ENCODE measurements at places on chromosomes 12 and 14.

- no peak for DNase-seq
Measured at GRCh38 chr14:100649173-100649519, 61.9 kb upstream of the BEGAIN start.

DNA sequence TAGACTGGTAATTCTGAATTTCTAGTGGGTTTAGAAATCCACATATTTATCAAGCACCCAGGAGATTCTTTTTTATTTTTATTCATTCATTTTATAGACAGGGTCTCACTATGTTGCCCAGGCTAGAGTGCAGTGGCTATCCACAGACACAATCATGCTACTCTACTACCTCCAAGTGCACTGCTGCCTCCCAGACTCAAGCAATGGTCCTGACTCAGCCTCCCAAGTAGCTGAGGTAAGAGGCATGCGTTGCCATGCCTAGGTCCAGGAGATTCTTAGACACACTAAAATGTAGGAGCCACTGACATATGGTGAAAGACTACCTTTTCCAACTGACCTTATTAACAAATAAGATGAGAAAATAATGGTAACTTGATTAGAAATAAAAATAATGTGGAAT is 38.9 kb downstream of the KIF21A start:
- DNase-seq = no peak

GRCh38 chr12:71746974-71747611 is 7.6 kb upstream of the RAB21 start:
- DNase-seq = peak; percentile 44

DNA sequence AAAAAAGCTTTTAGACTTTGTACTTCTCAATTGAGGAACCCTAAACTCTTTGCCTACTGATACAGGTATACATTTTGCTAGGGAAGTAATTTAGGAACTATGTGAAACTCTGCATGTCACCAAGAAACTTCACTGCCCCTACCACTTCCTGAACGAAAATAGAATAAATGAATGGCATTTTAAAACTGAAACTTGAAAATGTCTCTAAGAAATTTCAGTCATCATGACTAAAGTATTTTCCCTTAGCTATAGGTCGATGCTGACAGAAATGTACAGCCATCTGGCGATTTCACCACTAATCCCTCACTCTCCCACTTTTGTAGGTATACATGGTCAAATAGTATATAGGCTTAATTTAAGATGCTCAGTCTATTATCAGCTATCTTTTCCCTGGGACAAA is 194.9 kb upstream of the SYT10 start:
- no peak for DNase-seq

GRCh38 chr12:93292731-93293566 is 84.8 kb upstream of the NUDT4 start:
- DNase-seq = no peak

GRCh38 chr12:49098035-49098451 is 3.4 kb upstream of the DHH start:
- no peak for DNase-seq

- DNase-seq = no peak
Measured at GRCh38 chr12:48334808-48335207, 15.9 kb downstream of the ZNF641 start.

DNA sequence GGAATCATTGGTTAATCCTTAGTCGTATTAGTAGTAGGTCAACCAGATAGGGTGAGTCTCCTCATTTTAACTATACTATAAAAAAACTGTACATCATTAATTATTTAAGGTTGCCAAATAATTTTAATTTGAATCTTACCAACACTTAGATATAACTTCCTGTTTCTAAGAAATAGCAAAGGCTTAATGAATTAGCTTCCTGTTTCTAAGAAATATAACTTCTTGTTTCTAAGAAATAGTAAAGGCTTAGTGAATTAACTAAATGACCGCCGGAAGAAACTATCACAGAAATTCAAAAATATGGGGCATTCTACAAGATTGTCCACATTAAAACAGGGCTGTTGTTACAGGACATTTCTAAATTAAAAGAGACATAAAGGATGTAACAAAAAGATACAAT is 392.9 kb upstream of the FOXG1 start:
- no peak for DNase-seq

DNA sequence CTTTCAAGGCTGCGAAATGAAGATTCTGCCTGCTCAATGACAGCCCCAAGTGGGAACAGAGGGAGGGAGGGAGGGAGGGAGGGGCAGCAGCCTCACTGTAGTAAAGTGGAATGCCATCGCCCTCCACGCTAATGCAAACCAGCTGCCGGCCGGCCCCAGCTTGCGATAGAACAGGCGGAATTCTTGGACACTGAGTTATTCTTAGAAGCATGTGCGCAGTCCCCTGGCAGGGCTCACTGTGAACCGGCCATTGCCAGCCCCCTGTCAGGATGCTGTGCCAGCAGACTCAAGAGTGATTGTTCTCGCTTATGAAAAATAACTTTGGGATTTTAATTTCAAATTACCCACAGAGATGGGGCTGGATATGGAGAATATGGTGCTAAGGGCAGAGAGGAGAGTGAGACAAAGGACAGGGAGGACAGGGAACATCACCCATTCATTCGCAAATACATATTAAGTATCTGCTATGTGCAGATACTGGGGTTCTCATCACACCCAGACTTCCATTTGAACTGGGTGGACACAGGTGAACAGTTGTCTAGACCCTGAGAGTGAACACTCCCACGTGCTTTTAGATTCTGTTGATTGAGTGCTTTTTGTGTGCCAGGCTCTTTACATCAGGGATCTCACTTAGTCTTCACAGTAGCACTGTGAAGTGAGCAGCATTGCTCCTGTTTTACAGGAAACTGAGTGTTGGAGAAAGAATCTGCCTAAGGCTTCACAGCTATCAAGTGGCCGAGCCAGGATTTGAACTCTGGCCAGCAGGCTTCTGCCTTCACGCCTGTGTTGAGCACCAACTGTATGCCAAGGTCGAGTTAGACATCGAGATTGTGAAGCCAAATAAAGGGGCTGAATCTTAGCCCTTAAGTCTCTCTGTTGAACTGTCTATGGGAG is 192.9 kb downstream of the C12orf75 start:
- no peak for DNase-seq

DNA sequence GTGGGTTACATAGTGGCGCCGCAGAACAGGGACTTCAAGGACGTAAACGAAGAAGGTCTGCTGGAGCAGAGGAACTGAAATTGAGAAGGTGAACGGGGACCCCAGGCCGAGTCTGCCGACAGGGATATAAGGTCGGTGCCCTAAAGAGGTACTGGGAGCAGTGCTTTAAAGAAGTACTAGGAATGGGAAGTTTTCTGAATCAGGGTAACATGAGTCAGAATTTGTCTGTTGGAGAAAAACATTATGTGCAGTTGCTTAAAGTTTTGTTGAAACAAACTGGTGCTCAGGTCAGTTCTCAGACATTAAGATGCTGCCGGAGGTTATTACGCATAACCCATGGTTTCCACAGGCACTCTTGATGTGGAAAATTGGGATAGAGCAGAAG is 14.8 kb upstream of the SLC10A1 start:
- DNase-seq = no peak

DNA sequence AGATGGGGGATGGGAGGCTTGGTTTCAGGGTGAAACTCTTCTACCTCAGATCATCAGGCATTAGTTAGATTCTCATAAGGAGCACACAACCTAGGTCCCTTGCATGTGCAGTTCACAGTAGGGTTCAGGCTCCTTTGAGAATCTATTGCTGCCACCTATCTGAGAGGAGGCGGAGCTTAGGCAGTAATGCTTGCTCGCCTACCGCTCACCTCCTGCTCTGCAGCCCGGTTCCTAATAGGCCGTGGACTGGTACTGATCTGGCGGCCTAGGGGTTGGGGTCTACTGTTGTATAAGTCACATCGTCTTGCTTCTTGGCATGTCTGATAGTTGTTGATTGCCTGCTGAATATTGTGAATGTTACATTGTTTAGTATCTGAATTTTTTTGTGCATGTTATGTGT is 12.2 kb downstream of the SCYL2 start:
- DNase-seq = no peak

- no peak for DNase-seq
Measured at GRCh38 chr12:28794786-28795185, 354.3 kb upstream of the FAR2 start.

GRCh38 chr12:5037795-5038357 is 5.8 kb upstream of the KCNA5 start:
- no peak for DNase-seq

- no peak for DNase-seq
Measured at GRCh38 chr14:52790756-52791222, 618 bp downstream of the GNPNAT1 start.

DNA sequence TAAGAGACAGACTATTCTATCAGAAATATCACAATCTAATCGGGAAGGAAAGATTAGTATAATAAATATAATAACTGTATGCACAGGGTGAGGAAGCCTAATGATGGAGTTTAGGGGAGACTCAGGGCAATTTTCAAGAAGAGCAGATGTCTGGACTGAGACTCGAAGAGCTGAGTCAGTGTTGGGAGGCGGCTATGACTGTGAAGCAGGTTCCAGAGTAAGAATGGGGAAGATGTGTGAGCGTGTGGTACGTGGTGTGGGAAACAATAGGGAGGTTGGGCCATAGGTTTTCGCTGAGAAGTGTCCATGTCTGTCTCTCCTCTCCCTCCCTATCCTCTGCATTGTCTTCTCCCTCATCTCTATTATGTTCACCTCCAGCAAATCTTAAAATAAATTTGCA is 85.6 kb downstream of the LMO3 start:
- peak; percentile 4 for DNase-seq

DNA sequence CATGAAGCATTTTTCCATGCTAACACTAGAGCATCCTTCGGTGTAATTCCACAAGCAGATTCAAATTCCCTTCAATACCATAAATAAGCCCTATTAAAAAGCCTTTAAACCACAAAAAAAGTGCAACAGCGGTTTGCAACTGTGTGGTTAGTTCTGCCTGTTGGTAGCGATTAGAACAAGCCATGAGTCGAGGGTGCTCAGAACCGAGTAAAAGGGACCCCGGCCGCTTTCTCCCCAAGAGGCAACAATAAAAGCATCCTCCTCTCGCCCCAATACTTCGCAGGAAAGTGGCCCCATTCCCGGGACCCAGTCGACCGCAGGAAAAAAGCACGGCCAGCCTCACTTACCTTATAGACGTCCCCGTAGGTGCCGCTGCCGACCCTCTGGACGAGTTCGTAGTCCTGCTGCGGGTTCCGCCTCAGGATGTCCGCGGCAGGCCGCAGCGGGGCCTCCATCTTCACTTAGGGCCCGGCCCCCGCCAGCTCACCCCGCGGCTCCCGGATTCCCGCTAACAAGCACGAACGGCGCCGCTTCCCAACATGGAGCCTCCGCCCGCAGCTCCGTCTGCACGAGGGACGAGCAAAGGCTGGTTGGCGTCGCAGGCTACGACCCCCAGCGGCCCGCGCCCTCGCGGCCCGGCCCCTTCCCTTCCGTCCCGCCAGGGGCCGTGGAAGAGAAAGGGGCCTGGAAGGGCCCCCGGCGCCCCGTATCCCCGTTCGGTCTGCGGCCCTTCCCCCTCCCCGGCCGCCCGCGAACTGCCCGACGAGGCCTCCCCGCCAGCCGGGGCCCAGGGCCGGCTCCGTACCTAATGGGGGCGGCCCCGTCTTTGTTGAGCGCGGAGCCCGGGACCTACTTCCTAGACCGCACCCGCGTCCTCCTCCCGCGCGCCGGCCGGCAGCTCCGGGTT is 521 bp downstream of the MAP4K5 start:
- DNase-seq = peak; percentile 31

GRCh38 chr14:77270361-77271112 is 469 bp downstream of the NGB start:
- DNase-seq = no peak

DNA sequence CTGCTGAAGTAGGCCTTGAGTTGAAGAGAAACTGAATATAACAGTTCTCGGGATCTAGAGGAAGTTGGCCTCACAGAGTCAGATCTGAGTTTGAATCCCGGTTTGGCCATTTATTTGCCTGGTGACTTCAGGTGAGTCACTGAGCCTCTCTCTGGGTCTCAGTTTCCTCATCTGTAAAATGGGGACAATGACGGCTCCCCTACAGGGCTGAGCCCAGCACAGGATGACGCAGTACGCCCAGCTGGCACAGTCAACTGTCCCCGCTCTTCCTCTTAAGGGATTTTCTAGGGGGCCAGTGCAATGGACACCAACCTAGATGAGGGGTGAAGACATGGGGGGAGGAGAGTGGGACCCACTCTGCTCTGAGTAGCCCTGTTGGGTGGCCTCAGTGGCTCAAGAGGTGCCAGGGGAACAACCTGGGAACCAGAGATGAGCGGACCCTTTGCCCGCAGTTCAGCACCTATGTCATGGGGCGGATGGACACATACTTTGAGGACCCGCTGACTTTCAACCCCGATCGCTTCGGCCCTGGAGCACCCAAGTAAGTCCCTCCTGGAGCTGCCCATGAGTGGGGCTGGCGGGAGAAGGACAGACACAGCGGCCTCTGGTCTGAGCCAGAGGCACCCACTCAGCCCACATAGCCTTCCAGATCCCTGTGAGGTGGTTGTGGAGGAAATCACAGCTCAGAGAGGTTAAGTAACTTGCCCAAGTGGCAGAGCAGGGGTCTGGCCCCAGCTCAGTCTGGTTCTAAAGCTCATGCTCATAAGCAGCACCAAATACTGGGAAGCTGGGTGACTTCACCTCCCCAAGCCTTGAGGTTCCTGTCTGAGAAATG is 41.1 kb downstream of the CYP46A1 start:
- DNase-seq = no peak

DNA sequence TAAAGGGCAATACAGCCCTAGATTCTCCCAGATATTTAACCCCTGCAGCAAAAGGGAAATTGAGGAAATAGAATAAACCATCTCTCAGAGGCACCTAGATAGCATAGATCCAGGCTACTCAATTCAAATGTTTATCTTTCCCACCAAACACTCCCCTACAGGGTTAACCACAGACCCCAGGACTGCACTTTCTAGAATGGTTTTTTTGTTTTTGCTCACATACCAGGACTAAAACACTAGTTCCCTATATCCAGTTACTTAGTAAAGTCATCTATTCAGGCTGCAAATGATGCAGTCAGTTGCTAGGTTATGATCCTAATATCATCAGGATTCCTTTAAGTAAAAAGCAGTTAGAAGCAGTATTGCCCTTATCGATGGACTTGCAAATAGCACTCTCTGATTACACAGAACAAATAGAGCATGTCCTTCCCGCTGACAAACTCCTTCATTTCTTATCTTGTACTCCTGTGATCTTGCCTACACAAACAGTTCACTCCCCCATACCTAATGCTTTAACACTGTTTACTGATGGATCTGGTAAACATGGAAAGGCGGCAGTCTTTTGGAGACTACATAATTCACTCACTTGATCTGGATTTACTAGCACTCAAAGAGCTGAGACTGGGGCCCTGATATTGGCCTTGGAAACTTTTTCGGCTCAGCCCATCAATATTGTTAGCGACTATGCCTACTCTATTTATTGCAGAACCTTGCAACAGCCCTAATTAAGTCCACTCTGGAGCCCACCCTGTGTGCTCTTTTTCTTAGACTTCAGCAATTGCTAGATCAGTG is 257.2 kb upstream of the DIO2 start:
- no peak for DNase-seq

- DNase-seq = no peak
Measured at GRCh38 chr14:76808011-76808410, 4.7 kb downstream of the ANGEL1 start.

- no peak for DNase-seq
Measured at GRCh38 chr12:102964872-102965271, 7.4 kb downstream of the ASCL1 start.

- no peak for DNase-seq
Measured at GRCh38 chr12:19802915-19803314, 363.6 kb downstream of the AEBP2 start.
